ENCODE measurements at places on chromosomes 11 and 22.

DNA sequence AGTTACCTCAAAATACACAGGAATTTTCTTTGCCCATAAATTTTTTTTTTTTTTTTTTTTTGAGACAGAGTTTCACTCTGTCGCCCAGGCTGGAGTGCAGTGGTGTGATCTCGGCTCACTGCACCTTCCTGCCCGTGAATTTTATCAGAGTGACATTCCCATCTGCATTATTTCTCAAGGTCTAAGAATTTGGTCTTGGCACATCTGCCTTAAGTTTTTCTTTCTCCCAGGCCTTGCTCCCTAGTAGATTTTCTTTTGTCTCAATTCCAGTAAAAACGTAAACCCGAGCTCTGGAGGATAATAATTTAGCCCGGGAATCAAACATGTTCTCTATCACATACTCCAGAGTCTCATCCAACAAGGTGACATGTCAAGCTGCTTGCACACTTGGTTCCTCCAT is 12.4 kb downstream of the TRIM6 start:
- DNase-seq, result no peak

GRCh38 chr11:2196970-2197770 is 25.6 kb upstream of the TH start:
- peak; percentile 71 for DNase-seq

- no peak for DNase-seq
These were observed 24.7 kb downstream of the TBCEL start for GRCh38 chr11:121048464-121049233.

DNA sequence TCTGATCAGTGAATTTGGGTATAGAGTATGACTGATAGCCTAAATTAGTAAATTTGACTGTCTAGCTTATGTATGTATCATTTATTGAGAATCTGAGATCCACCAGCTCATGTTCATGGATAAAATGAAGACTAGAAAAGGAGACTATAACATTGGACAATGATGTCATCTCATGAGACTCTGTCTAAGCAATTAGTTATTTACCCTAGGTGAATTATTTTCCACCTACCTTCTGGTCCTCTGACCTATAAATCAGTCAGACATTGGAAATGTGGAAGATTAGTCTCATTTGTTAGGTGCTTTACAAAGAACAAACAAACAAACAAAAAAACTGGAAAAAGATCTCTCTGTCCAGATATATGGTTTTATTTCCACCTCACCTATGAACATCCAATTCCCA is 38.7 kb upstream of the CALCA start:
- no peak for DNase-seq

- no peak for DNase-seq
These were observed 21.0 kb downstream of the ZNRF3 start for GRCh38 chr22:28904211-28904896.

- no peak for DNase-seq
These were observed 23.8 kb downstream of the UPB1 start for GRCh38 chr22:24518771-24519485.

GRCh38 chr22:27987557-27987956 is 68.5 kb upstream of the PITPNB start:
- peak; percentile 70 for DNase-seq

- DNase-seq, result no peak
These were observed 767.8 kb upstream of the LUZP2 start for GRCh38 chr11:23729088-23729487.

DNA sequence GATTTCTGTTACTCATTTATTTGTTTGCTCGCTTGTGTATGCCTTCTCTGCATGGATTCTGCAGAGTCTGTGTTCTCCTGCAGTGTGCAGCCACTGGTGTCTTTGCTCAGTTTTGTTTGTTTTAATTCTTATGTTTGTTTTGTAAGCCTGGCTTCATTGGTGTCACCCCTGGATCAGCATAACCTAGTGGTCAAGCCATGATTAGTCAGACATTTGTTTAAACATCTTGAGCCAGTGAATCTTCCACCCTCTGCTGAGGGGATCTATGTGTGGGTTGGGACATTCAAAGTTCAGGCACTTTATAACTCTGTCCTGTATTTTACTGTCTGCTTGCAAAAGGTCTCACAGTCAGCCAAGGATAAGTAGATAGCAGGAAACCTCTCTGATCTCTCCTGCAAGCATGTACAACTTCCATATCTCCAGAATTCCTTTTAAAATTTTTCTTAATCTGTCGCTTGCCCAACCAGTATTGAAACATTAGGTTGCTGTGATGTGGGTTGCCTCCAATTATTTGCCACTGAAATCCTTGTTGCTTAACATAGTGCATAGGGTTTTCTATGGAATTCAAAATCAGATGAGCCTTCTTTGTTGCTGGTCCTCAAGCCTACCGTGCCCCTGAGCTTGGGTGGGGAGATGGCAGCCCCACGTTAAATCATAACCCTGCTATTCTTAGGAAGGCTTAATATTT is 86.8 kb downstream of the KCNQ1OT1 start:
- DNase-seq, result no peak

Measured in GDM1 (cell line).